ENCODE measurements at places on chromosomes 5 and 9.

DNA sequence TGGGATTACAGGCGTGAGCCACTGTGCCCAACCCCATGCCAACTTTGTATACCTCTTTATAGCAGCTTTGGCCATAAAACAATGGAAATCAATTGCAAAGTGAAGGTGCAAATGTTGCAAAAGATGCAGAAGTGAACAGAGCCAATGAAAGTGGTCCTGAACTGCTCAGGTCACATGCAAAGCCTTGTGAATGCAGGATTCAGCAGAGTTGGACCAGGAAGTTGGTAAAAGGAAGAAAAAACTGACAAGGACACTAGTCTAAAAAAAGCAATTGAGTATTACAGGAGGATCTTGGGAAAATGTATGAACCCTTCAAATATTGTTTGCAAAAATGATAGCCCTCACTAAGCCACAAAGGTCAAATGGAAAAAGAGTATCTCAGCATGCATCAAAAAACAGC, 4.5 kb upstream of the MAP3K1 start:
- no peak for DNase-seq

DNA sequence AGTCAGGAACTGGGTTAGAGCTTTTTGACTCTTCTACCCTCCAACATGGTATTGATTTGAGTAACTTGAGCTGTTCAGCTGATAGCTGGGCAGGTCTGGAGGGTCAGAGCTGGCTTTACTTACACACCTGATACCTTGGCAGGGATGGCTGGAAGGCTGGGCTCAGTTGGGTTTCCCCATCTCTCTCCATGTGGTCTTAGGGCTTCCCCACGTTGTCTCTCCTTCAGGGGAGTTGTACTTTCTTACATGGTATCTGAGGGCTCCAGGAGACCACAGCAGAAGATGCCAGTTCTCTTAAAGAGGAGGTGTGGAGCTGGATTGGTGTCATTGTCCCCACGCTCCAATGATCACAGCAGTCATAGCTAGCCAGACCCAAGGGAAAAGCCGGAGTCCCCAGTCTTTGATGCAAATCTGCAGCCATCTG, 25.6 kb downstream of the ISOC1 start:
- DNase-seq = no peak

- no peak for DNase-seq
These were observed 102.6 kb downstream of the ARHGAP26 start for GRCh38 chr5:142872795-142873194.

GRCh38 chr9:108838017-108838416, 17.8 kb downstream of the ACTL7B start:
- no peak for DNase-seq

- DNase-seq = no peak
These were observed 31.8 kb upstream of the FIBCD1 start for GRCh38 chr9:130970855-130971254.

GRCh38 chr5:136901-137300, 44.9 kb downstream of the PLEKHG4B start:
- no peak for DNase-seq

DNA sequence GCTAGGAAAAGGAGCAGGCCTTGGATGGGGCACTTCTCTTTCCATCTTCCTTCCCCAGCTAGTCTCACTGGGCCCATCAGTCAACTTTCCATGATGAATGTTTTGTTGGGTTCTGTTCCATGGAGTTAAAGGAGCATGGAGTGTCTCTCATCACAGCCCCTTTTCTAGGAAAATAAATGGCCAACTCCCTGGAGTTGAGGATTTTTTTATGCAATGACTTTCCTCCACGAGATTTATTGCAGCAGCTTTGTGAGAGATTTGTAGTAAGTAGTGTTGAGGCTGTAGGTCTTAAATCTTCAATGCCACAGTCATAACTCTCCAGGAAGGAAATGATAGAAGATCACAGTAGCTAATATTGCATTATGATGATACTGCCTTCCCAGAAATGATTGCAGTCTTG, 45.6 kb upstream of the SLC44A1 start:
- DNase-seq = no peak

DNA sequence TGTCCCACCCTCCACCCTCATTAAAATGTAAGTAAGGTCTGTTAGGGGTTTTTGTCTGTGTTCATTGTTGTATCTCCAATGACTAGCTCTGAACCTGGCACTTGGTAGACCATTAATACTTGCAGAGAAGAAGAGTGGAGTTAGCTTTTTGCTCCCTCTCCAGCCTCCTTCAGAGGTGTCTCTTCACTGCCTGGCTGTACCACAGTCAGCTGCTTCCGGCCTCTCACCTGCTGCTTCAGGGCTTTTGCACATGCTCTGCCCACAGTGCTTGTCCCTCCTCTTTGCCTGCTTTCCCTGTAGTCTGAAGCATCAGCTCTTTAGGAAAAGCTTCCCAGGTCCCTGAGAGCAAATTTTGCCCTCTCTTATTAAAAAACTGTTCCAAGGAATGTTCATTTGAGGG, 83.6 kb downstream of the SNX24 start:
- DNase-seq = no peak

GRCh38 chr9:135490980-135491464, 9.5 kb upstream of the MRPS2 start:
- DNase-seq = no peak

Data from stimulated activated CD8-positive, alpha-beta memory T cell treated with anti-CD3 and anti-CD28 coated beads, Interleukin-15, amount 100 ng/mL, for 4 hours (primary cell).